ENCODE measurements at places on chromosomes 7 and 10.

DNA sequence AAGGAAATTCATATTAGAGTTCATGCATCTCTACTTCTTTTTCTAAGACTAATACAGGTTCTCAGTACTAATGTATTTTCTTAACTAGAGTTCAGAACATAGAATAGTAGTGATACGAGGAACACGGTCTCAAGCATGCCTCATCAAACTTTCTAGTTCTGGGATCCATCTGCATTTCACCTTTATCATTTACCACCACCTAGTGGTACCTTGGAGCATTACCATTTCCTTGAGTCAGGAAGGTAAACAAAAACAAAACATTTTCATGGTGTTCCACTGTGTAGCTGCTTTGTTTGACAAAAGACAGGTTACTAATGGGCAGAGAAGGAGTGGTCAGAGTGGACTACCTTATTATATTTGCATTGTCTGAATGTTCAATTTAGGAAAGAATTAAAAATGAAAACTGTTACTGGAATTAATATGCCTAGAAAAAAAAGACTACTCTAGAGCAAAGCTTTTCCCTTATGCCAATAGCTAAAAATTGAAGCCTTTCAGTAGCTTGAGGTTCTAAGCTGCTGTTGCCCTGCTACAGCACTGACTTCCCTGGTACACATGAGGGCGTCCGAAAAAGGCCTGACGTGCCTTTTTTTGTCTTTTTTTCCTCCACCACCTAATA lies 44.5 kb downstream of the STARD3NL start:
- DNase-seq = no peak

GRCh38 chr10:6473430-6473829 lies 106.6 kb downstream of the PRKCQ start:
- DNase-seq = no peak

GRCh38 chr7:103504505-103505135 lies 58.6 kb upstream of the SLC26A5 start:
- no peak for DNase-seq

GRCh38 chr10:113264333-113265131 lies 288.3 kb upstream of the HABP2 start:
- no peak for DNase-seq

Measured in mesenteric fat pad (tissue), 1 donor.